ENCODE measurements at places on chromosomes 2 and 18. TPM values are rescaled to one million over a fixed set of nuclear protein-coding genes. Genes with fewer than 3 reads are reported as not detected.

Gene C2orf80
- not detected for total RNA-seq

Gene ALPG
- total RNA-seq = not detected

Gene RUFY4
- total RNA-seq = not detected

Gene GALNT3
- 3.1 TPM for total RNA-seq

Gene IL18R1
- 6.8 TPM for total RNA-seq

Gene MAP3K19
- total RNA-seq = not detected

Gene SLC9A4
- total RNA-seq = not detected

Gene OTOF
- total RNA-seq = not detected

Gene UGT1A4
- total RNA-seq = not detected

Gene C2orf81
- 1.9 TPM for total RNA-seq

Gene ABCA12
- total RNA-seq = 0.09 TPM

Gene SPC25
- not detected for total RNA-seq

Gene POTEC
- not detected for total RNA-seq

Gene HRH4
- under 0.01 TPM for total RNA-seq

Gene SH3RF3
- 8.4 TPM for total RNA-seq

Gene RFTN2
- total RNA-seq = 16.4 TPM

Gene FAM228A
- 0.18 TPM for total RNA-seq
